ENCODE measurements at places on chromosomes 11 and 22.

GRCh38 chr22:20957683-20958431 lies 9.2 kb upstream of the AIFM3 start:
- DNase-seq = peak; percentile 31

DNA sequence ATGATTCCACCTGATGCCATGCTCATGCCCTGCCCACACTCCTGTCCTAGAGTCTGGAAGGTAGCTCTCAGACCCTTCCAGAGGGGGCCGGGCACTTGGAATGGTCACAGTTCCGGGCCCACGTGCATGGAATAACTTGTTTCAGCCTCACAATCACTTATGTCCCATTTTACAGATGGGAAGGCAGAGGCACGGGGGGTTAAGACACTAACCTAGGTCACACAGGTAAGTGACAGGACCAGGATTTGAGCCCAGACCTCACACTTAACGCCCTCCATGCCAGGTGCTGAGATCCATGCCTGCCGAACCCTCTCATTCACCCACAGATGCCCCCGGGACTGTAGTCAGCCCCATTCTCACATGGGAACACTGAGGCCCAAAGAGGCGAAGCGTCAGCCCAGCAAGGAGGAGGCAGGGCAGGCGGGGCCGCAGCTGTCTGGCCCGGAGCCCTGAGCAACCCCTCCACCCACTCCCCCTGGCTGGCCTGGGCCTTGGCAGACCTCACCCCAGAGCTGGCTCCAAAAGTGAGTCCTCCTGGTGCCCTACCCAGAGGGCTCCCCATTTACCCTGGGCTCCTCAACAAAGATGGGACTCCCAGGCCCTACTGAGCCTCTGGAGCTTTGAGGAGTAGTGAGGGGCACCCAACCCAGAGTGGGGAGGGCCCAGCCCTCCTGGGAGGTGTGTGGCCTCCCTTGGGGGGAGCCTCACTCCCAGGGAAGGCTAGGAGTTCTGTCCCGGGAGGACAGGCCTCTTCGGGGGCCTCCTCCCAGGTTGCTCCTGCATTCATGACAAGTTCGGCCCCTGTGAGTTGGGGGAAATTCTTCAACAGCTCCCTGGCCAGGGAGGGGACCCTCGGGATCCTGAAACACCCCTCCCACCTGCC lies 2.4 kb upstream of the ALDH3B1 start:
- DNase-seq = no peak

- DNase-seq = no peak
Measured at GRCh38 chr22:24968066-24968561, 15.6 kb downstream of the KIAA1671 start.

DNA sequence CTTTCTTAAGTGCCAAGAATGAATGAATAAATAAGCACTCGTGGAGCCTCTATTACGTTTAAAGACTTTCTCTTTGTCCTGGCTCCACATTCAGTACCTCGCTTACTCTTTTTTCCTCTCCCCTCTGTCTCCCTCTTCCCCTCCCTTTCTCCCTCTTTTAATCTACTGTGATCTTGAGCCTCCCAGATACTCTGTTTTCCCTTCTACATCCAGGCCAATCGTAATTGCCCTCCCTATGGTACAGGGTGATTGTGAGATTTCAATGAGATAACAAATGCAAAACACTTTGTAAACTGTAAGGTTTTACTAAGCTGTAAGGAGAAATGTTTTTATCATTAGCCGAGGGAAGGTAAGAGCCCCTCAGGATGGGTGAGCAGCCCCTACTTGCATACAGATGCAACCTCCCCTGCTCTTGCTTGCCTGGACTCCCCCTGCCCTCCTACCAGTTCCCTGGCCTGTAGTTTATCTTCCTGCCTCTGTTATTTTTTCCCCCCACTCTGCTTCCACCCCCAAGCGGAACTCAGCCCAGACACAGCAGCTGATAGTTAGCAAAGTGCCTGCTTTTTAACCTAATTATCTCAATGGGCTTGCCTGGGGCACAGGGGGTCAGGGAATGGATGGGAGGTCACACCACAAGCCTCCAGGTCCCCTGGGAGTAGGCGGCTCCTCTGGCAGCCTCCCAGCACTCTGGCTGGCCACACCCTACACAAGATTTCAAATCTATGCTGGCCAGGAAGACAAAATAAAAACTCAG lies 76.9 kb upstream of the CADM1 start:
- no peak for DNase-seq
